ENCODE measurements at places on chromosomes 7 and 10. TPM values are rescaled to one million over a fixed set of nuclear protein-coding genes. Genes with fewer than 3 reads are reported as not detected.

Gene GPR141
- total RNA-seq = not detected

Gene PON1
- total RNA-seq = not detected

Gene AOAH
- total RNA-seq = not detected

Gene AMPH
- 4.4 TPM for total RNA-seq

All from osteoblast (primary cell).